ENCODE measurements at places on chromosomes 1 and 21.

- no peak for DNase-seq
These were observed 86.4 kb upstream of the JUN start for GRCh38 chr1:58870298-58870676.

- DNase-seq = no peak
These were observed 20.2 kb upstream of the PKP1 start for GRCh38 chr1:201262963-201263608.

- peak; percentile 41 for DNase-seq
These were observed 62.8 kb downstream of the DMRTB1 start for GRCh38 chr1:53521924-53522552.

DNA sequence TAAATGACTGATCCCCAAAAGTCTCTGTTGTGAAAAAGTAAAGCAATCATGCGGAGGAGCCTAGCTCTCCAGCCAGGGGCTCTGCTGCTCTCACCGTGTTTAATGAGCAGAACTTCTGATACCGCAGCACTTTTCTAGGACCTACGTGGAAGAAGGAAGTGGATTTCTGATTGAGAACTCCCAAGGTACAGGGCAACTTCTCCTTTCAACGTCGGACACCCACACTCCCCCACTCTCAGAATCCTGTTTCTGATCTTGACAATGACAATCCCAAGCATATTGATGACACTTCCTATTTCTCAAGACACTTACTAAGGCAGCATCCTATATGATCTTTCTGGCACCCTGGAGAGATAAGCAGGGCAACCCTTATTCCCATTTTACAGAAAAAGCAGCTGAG lies 78.4 kb downstream of the PROX1 start:
- DNase-seq = no peak

DNA sequence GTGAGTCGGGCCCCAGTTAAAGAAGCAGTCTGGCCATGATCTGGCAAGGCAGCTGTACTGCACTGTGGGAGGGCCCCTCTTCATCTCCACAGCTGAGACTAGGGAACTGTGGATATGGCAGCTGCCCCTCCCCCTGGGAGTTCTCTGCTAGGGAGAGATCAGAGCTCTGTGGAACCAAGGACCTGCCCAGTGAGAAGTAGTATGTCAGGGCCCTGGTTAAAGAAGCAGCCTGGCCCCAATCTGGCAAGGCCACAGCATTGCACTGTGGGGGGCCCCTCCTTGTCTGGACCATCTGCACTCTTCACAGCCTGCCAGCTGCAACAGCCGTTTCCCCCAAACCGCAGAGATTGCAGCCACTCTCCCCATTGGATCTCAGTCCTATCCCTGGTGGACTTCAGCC lies 208.5 kb downstream of the DNAH14 start:
- DNase-seq = no peak

GRCh38 chr1:230737622-230738262 lies 9.4 kb upstream of the CAPN9 start:
- no peak for DNase-seq

GRCh38 chr1:156079762-156080161 lies 2.5 kb downstream of the MEX3A start:
- no peak for DNase-seq

GRCh38 chr1:152190589-152190988 lies 31.6 kb upstream of the RPTN start:
- peak; percentile 23 for DNase-seq

- DNase-seq = no peak
These were observed 7.1 kb downstream of the POU3F1 start for GRCh38 chr1:38039331-38040088.

- no peak for DNase-seq
These were observed 87.1 kb upstream of the ACTRT2 start for GRCh38 chr1:2934156-2934540.

- peak; percentile 44 for DNase-seq
These were observed 73.3 kb downstream of the CAMTA1 start for GRCh38 chr1:6858596-6858995.

GRCh38 chr1:185565302-185565701 lies 168.9 kb upstream of the HMCN1 start:
- peak; percentile 99 for DNase-seq

DNA sequence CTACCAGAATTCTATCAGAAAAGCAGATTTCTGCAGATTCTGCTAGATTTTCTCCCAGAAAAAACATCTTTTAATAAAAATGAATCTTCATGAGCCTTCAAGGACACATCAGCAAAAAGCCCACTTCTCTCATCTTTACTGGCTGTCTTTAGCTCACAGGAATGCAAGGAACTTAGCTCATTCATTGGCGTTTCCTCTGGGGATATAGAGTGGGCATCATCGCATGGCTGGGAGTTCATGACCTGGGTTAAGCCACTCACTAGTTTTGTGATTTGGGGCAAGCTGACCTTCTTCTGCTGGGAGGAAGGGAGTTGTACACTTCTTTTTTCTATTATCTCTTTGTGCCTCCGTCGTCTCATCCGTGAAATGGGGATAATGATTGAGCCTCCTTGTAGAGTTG lies 149.7 kb downstream of the KAZN start:
- no peak for DNase-seq

DNA sequence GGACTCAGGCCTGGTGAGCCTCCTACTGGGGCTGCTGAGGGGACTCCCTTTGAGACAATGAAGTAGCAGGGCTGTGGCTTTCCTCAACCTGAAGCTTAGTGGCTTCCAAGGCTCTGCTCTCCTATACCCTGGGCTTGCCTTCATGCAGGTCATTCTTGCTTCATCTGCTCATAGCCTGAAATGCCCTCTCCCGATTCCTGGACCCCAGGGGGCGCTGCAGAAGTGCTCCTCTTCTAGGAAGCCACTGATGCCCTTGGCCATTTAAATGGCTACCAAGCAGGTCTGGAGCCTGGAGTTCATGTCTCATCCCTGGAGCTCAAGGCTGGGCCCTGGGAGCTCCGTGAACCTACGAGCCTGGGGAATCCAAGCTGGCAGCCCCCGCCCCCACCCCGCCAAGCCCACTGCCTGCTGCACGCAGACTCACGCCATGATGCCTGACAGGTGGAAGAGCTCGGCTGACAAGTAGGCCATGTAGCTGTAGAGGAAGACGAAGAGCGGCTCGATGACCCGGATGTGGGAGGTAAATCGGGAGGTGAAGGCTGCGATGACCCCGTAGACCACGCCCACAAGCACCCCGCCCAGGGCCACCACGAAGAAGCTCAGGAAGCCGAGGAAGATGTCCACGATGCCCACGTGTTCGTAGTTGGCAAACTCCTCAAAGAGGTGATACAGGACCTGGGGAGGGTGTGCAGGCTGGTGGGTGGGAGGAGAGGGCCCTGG lies 45.7 kb downstream of the SLC9A1 start:
- DNase-seq = no peak

DNA sequence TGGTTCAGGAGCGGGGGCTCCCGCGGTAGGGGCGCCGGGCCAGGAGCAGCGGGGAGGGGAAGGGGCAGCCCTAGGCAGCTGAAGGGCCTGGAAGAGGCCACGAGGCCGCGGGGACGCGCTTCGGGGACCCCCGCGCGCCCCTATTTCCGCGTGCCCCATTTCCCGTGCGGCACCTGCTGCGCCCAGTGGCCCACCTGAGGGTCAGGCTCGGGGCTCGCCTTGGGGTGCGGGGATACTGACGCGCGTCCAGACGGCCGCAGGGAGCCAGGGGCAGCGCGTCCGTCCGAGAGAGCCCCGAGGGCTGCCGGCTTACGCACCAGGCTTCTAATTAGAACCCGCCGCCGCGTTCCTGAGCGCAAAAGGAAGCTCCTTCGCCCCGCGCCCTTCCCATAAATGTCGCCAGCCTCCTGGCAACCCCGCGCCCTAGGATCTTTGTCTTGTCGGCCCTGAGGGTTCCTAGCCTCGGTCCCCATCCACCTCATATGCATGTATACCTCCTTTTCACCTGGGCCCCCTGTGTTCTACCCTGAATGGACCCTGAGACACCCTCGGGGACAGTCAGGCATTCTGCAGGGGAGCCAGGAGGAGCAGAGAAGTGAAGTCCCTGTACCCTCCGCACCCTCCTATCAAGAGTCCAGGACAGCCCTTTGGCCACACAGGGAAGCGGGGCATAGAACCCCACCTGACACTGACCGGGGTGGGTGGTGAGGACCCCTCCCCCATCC lies 1.8 kb downstream of the WNT3A start:
- DNase-seq = no peak

DNA sequence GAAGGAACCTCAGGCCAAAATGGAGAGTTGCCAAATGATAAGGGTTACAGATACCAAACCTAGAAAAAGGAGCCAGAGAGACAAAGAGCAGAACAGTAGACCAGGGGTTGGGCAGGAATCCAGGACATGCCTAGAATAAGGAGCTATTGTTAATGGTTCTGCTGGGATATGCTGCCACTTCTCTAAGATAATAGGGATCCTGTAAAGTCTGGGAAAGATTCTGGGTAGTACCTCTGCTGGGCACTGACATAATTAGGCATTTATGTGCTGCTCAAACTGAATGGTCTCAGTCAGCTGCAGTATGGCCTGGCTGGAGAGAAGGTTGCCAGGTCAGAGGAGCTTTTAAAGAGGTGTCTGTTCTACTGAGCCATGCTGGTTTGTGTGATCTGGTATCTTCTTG lies 19.9 kb upstream of the NRIP1 start:
- DNase-seq = no peak

DNA sequence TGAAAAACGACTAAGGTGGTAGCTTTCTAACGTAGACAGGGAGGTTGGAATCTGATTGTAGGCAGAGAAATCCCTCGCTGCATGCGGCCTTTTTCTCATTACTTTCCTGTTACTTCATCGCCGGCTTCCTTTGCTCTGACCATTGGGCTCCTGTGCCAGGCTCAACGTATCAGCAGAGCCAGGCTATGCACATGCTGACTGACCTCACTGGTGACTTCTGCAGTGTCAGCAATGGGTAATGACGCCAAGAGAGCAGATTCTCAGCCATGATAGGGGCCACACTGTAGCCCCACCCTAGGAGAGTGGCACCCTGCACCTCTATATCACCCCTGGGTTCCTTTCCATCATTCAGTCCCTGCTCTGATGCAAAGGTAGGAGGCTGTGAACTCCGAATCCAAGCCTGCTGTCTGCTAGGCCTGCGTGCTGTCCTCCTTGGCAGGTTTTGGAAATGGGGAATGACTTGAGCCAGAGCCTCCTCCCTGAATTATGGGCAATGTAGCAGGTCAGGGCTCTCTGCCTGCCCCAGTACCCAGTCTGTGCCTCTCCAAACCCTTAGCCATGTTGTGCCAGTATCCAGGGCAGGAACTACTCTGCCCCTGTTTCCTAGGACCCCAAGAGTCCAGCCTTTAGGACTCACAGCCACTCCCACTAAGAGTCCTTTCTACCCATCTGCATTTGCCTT lies 11.4 kb downstream of the PPFIA4 start:
- no peak for DNase-seq
